Suppressor macrophage (primary cell): ENCODE measurements at places on chromosomes 6 and 20.

- no peak for DNase-seq
Observed at GRCh38 chr6:107550241-107550840, 60.4 kb downstream of the SOBP start.

- no peak for DNase-seq
Observed at GRCh38 chr6:152233547-152234320, 403.4 kb downstream of the SYNE1 start.

GRCh38 chr6:125746731-125747588 is 2.5 kb upstream of the HEY2 start:
- DNase-seq, result peak; percentile 54

DNA sequence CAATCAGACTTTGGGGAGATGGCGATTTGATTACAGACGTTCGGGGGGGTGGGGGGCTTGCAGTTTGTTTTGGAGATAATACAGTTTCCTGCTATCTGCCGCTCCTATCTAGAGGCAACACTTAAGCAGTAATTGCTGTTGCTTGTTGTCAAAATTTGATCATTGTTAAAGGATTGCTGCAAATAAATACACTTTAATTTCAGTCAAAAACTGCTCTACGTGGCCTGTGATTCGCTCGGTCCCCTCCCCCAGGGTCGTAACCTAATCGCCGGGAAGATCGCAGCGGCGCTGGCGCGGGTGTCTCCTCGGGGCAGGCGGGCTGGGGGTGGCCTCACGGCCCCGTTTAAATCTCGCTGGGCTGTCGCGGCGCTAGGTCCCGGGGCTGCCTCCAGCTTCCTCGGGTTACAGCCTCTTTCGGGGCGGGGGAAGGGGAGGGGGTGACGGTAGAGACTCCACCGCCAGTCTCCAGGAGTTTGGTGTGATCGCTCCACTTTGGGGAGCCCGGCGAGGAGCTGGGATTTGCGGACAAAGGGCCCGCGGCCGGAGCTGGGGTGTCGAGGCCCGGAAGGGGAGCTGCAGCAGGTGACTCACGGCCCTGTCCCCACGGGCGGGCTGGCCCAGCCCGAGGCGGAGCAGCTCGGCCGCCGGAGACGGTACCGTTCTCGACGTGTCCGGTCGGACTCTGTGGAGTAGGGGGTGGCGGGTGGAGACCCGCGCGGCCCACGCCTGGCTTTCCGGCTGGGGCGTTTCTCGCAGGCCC is 4.2 kb downstream of the FOXC1 start:
- no peak for DNase-seq

- DNase-seq, result peak; percentile 89
Observed at GRCh38 chr6:7723041-7723447, 2.9 kb upstream of the BMP6 start.

DNA sequence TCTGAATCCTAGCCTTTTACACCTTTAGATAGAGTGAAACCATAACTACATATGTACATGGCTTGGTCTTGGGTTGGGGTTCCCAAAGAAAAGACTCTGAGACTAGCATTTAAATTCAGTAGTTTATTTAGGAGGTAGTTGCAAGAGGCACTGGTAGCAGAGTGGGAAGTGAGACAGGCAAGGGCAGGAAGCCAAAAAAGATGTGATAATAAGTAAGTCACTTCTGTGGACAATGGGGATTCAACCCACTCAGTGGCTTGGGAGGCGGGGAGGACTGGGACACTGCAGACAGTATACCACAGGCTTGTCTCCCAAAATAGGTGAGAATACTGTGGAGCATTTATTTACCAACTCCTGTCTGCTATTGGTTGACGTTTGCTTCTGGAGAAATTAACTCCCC is 131.9 kb downstream of the SLC24A3 start:
- peak; percentile 58 for DNase-seq

GRCh38 chr6:139490482-139490881 is 116.0 kb upstream of the CITED2 start:
- DNase-seq, result peak; percentile 16

GRCh38 chr20:3168079-3168828 is 5.1 kb downstream of the LZTS3 start:
- DNase-seq, result no peak

DNA sequence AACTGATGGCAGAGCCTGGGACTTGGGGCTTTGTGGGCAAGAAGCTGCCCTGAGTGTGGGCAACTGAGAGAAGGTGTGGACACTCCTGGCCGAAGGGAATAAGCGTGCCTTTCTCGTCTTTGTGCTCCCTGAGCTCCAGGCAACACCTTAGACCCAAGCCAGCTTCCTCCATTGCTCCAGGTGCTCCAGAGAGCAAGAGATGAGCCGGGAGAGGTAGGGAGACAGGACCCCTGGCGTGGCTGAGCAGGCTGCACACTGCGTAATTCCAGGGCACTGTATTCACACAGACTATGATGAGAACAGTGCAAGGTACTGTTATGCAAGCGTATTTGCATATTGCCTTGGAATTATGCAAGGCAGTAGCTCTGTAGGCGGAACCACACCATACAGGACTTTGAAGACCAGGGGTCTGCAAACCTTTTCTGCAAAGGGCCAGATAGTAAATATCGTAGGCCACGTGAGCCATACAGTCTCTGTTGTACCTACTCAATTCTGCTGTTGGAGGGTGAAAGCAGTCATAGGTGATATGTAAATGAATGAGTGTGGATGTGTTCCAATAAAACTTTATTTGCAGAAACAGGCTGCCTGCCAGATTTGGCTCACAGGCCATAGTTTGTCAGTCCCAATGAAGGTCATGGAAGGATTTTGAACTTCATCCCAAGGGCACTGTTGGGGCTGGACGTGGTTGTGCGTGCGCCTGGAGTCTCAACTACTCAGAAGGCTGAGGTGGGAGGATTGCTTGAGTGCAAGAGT is 42.1 kb upstream of the FAM83D start:
- DNase-seq, result peak; percentile 41

- DNase-seq, result peak; percentile 93
Observed at GRCh38 chr6:26568601-26569432, 27.9 kb upstream of the ABT1 start.

GRCh38 chr6:17233531-17233930 is 47.6 kb upstream of the RBM24 start:
- no peak for DNase-seq

DNA sequence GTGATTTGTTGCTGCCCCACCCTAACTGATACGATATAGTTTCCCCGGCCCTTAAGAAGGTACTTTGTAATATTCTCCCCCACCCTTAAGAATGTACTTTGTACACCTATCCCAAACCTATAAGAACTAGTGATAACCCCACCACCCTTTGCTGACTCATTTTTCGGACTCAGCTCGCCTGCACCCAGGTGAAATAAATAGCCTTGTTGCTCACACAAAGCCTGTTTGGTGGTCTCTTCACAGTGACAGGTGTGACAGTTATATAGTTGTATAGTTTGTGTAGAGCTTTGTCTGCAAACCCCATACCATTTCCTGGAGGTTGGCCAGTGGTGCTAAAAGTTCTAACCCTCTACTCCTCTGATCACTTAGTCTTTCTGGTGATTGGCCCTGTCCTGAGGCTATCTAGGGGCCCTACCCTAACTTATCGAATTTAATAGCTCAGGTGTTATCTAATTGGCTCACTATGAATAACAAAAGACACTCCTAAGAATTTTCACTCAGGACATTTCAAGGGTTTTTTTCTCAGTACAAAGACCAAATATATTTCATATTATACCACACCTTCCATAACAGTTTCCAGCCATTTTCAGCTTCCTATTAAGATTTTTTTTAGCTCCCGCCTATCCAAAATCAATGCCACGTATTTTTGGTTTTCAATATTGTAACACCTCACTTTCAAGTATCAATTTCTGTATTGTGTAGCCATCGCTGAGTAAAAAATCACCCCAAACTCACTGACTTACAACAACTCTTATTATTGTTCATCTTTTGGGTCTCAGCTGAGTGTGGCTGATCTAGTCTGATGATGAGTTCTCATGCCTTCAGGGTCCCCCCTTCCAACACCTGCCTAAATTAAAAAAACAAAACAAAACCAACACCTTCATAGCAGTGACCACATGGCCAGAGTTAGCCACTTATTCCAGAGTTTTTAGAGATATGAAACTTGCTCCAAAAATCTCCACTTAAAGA is 9.8 kb upstream of the BTN1A1 start:
- DNase-seq, result no peak

- peak; percentile 55 for DNase-seq
Observed at GRCh38 chr6:135229996-135230395, 48.9 kb downstream of the MYB start.

DNA sequence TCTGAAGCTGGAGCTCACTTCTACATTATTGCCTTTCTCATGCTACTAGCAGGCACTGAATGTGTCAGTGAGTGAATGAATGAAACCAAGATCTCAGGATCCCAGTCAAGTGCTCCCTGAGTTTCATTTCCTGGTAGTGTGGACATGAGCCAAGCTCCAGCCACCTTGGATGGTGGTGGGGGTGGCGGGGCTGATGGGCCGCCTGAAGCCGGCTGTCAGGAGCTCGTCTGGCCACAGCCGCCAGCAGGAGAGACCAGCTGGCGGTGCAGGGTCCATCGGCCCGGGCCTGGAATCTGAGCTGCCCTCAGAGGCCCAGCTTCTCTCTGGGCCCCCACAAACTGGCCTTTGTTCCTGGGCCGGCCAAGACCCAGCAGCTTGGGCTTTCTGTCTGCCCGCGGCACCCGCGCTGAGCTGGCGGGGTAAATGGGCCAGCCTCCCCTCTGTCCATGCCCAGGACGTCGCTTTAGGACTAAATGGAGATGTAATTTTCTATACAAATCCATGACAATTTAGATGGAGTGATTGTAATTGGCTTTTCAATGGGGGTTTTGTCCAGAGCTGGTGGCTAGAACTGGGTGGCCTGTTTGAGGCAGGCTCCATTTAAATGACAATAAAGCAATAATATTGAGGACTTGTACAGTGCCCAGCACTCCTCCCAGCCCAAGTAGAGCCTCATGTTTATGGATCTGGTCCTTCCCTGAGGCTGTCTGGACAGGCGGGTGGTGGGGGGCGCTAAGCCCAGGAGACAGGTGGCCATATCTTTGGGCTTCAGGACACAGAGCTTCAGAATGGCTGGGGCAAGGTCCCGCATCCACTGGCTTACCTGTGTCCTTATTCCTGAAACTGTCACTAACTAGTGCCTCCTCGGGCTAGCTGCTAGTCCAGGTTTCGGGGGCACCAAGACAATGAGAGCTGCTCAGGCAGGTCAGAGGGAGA is 43.5 kb downstream of the NOL4L start:
- no peak for DNase-seq

DNA sequence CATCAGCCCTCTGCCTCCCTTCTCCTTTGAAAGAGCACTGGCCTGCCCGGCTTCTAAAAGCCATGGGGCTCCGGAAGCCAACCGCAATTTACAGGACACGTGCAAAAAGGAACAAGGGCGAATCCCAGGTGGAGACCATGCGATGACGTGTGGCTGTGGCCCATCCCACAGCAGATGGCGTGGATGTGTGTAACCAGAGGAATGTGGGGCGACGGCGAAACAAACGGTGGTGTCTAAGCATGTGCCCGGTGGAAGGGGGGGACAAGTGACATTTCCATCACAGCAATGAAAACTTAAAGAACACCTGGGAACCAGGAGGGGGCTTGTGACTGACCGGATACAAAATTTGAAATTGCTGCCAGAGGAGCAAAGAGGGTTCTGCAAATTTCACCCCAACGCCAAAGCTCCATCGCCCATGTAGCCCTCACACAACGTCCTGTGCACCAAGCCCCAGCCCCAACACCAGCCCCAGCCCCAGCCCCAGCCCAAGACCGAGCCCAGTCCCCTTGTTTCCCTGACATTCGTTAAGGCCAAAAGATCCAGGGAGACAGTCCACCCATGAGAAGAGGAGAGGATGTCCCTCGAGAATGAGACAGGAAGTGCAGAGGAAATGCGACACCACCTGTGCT is 159.7 kb upstream of the ZNF337 start:
- no peak for DNase-seq

GRCh38 chr6:124684621-124685020 is 277.6 kb upstream of the RNF217 start:
- no peak for DNase-seq

- no peak for DNase-seq
Observed at GRCh38 chr6:170042123-170042522, 248.8 kb downstream of the DLL1 start.

DNA sequence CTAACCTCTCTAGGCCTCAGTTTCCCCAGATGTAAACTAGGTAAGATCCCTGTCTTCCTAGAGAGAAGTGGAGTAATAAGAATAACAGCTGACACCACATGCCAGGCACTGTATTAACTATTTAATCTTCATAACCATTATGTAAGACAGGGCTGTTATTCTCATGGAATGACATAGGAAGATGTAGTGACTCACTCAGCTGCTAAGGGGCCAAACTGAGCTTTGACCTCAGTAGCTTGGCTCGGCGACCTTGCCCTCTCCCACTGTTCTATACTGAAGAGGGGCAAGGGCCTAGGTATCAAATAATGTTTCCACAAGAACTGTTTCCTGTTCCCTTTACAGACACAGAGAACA is 2.9 kb upstream of the MDGA1 start:
- no peak for DNase-seq

- no peak for DNase-seq
Observed at GRCh38 chr6:9126878-9127560, 691.7 kb upstream of the SLC35B3 start.

GRCh38 chr6:106300944-106301343 is 24.6 kb downstream of the ATG5 start:
- DNase-seq, result peak; percentile 37

DNA sequence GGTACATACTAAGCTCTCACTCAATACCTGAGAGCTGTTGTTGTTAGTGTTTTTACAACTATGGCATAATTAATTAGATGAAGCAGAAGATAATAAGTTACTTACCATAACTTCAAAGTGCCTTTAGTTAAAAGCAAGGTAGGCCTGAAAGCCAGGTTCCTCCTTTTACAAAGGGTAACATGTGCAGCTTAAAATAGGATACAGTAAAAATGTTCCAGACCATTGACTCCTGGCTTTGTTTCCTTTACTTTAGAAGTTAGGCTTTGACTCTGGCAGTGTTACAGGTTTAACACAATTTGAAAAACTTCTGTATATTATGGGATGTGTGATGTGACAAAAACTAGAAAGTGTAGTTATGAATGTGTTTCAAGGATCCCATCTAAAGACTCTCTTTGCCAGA is 522.5 kb downstream of the EPM2A start:
- DNase-seq, result no peak

DNA sequence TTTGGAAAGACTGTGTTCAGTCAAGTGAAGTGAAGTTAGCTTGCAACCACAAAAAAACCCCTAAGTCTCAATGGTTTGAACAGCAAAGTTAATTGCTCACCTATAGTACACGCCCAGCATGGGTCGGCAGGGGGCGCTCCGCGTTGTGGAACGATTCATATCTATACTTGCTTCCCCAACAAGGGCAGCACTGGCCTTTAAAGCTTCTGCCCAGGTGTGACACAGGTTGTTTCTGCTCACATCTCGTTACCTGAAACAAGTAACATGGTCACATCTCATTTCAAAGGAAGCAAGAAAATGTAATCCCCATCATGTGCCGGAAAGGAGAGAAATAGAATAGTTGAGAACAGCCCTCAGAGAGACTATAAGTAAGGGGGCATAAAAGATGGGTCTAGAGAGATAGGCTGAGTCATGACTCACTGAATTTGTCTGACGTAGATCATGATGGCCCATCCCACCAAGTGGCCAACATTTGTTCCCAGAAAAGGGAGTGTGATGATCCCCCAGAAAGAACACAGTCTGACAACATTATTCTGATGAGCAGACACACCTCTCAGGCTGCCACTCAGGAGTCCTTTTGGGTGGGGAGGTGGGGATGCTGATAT is 29.0 kb downstream of the HNF4A start:
- DNase-seq, result peak; percentile 71
